Activated CD8-positive, alpha-beta memory T cell treated with anti-CD3 and anti-CD28 coated beads for 1 hour (primary cell): ENCODE measurements at places on chromosomes 5 and 9.

- no peak for DNase-seq
Measured at GRCh38 chr9:20325008-20325407, 297.3 kb downstream of the MLLT3 start.

DNA sequence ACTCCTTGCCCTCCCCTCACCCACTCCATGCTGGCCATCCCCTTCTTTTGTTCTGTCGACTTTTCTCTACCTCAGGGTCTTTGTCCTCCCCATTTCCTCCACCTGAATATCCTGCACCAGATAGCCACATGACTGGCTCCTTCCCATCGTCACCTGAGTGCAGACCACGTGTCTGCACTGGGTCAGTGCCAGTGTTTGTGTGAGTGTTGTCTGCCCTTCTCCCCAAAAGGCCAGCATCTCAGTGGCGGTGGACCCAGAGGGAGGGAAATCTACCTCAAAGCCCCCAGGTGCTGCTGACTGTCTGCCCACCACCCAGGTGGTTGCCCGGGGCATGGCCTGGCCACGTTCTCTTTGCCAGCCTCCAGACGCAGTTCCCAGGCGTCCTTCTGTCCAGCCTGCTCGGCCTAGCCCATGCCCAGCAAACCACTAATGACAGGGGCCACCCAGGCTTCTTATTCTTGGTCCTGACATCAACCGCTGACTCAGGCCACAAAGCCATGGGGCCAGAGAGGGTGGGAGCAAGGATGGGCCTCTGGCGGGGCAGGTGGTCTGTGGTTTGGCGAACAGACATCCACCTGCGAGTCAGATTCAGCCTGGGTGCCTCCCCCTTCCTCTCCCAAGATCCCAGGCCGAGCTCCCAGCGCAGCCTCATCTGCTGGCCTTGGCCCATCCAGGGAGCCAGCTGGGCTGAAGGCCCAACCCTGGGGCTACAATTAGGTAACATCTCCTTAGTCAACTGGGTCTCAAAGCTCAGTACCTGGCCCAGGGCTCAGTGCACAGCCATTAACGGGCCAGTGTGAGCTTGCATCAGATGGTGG, 5.5 kb upstream of the NINJ1 start:
- no peak for DNase-seq

DNA sequence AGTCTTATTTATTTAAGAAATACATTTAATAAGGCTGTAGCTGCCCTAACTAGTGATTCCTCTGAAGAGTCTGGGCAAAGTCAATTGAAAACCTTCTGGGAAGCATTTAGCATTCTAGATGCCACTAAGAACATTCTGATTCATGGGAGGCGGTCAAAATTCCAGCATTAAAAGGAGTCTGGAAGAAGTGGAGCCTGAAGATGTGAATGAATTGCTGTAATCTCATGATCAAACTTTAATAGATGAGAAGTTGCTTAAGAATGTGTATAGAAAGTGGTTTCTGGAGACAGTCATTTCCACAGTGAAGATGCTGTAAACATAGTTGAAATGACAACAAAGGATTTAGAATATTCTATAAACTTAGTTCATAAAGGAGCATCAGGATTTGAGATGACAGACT, 61.4 kb downstream of the WDR41 start:
- no peak for DNase-seq

DNA sequence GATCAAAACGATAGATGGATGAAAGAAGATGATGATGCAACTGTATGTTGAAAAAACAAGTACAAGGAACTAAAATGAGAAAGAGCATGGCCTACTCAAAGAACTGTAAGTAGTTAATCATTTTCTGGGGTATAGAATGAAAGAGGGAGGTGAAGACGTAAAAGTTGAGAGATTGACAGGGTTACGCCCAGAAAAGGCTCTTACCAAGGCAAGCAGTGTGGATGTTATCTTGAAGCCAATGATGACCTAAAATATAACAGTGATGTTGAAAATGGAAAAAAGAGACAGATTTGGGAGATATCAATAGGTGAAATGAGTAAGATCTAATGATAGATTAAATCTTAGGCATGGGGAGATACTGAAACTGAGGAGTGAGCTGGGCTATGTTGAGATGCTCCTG, 80.4 kb upstream of the GNAQ start:
- DNase-seq: no peak

- DNase-seq: no peak
Measured at GRCh38 chr9:112421771-112422222, 41.9 kb downstream of the HSDL2 start.

DNA sequence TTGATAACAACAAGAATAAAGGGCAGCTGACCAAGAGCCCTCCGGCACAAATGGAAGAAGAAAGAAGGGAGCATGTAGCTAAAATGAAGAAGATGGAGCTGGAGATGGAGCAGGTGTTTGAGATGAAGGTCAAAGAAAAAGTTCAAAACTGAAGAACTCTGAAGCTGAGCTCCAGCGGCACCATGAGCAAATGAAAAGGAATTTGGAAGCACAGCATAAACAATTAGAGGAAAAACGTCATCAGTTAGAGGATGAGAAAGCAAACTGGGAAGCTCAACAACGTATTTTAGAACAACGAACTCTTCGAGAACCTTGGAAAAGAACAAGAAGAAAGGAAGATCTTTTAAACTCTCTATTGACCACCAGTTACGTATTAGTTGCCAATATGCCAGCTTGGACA, 100.9 kb downstream of the GABBR2 start:
- no peak for DNase-seq

- no peak for DNase-seq
Measured at GRCh38 chr9:15305470-15305869, 1.5 kb downstream of the TTC39B start.

- DNase-seq: no peak
Measured at GRCh38 chr5:178284093-178284675, 51.6 kb upstream of the PHYKPL start.

GRCh38 chr9:131677049-131677443, 62.8 kb downstream of the RAPGEF1 start:
- no peak for DNase-seq

GRCh38 chr5:122297587-122298298, 14.3 kb upstream of the SNCAIP start:
- no peak for DNase-seq

GRCh38 chr5:127806776-127807175, 103.6 kb downstream of the CCDC192 start:
- no peak for DNase-seq
